NCI-H82 (cell line): ENCODE measurements at places on chromosomes 12 and 14.

DNA sequence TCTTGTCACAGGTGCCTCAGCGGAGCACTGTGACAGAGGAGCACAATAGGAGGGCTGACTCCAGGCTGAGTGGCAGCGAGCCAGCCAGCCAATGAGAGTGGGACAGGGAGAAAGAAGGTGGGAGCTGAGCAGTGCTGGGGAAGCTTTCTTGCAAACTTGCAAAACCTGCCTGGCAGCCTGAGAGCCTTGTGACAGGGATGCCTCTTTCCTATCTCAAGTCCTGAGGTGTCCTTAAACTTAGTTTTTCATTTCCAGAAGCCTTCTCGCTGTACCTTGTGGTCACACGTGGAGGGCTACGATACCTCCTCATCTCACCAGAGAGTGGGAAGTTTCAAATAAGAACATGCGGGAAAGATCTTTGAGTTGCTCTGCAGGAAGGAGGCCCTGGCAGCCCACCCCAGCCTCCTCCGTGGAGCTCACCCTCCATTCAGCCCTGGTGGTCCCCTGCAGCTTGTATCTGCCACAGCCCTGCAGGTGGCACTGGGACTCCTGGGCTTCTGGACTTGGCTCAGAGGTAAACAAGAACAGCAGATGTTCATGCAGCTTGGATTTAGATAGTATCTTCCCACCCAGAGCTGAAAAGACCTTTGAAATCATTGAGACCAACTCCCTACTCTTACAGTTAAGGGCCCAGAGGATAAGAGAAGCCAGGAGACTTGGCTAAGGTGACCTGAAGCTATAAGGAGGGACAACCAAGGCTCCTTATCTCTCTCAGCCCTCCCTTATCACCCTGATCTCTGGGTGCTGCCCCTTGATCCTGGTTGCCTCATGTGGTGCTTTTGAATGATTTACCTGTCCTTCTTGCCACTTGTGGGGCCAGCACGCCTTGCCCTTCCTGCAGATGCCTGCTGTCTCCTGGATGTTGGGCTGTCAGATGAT is 153.5 kb upstream of the MAX start:
- peak; percentile 72 for DNase-seq

DNA sequence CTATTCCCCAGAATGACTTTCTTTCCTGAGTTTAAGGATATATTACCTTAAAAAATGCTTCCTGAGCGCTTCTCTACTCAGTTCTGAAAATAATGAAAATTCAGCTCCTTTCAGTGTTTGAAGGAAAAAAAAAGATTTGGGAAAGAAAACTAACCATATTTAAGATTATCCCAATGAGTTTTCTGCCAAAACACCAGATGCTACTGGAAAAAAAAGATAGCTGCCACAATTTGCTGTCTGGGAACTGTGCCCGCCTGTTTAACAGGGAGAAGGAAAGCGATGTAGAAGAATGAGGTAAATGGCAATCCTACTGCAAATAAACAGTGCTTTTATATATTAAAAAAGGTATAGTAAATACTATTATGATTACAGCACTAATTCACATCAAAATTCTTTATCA is 367.6 kb upstream of the PRICKLE1 start:
- no peak for DNase-seq

- DNase-seq = no peak
These were observed 341.2 kb downstream of the C12orf75 start for GRCh38 chr12:105671720-105672119.

DNA sequence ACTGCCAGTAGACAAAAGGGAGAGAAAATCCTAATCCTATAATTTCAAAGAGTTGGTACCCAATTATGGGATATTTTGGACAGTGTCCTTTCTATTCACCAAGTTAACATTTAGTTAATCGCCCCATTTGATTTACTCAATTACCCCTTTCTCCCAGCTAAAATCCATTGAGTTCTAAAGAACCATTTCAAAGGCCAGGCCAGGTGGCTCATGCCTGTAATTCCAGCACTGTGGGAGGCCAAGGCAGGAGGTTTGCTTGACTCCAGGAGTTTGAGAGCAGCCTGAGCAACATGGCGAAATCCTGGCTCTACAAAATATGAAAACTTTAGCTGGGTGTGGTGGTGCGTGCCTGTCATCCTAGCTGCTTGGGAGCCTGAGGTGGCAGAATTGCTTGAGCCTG is 5.5 kb upstream of the GPR19 start:
- DNase-seq = no peak

DNA sequence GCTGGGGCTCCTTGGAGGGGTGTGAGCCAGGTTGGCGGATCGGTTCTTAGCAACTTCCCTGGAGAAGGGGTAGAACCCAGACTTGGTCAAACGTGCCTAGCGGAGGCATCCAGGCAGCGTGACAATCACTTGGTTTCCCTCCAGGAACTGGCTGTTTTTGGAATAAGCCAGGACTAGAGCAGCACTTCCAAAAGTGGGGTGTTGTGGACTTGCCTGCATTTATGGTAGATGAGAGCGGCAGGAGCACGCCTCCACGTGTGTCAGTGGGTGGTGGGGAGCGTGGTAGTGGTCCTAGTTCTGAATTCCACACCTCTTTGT is 2.8 kb downstream of the PRMT8 start:
- no peak for DNase-seq

- peak; percentile 76 for DNase-seq
These were observed 4.9 kb downstream of the ZBTB39 start for GRCh38 chr12:57001448-57001906.

DNA sequence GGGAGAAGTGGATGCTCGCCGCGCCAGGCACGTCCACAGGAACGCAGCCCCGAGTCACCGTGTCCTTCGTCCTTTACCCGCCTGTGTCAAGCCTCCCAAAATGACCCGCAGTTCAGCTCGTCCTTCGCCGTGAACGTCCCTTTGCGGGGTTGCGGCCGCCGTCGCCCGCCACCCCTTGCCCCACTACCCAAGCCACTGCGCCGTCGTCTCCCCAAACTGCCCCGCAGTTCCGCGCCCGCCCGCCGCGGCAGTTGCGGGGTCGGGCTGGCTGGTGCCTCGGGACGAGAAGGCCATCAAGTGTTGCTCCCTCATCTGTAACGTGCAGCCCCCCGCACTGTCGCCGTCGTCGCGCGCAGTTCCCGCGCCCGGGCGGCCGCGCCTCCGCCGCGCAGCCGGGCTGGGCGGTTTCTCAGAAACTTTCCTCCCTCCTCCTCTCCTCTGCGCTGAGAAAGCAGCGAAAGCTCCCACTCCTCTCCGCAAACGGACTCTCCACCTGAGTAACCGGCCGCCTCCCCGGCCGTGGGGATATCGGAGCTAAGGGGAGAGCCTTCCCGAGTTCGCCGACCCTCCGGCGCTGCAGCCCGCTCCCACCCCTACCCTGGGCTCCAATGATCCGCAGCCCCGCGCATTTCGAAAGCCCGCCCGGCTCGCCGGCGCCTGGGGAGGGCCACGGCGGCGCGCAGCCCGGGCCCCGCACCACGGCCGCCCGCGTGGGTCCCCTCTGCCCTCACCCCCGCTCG is 6.7 kb downstream of the CDKN1B start:
- DNase-seq = peak; percentile 57

DNA sequence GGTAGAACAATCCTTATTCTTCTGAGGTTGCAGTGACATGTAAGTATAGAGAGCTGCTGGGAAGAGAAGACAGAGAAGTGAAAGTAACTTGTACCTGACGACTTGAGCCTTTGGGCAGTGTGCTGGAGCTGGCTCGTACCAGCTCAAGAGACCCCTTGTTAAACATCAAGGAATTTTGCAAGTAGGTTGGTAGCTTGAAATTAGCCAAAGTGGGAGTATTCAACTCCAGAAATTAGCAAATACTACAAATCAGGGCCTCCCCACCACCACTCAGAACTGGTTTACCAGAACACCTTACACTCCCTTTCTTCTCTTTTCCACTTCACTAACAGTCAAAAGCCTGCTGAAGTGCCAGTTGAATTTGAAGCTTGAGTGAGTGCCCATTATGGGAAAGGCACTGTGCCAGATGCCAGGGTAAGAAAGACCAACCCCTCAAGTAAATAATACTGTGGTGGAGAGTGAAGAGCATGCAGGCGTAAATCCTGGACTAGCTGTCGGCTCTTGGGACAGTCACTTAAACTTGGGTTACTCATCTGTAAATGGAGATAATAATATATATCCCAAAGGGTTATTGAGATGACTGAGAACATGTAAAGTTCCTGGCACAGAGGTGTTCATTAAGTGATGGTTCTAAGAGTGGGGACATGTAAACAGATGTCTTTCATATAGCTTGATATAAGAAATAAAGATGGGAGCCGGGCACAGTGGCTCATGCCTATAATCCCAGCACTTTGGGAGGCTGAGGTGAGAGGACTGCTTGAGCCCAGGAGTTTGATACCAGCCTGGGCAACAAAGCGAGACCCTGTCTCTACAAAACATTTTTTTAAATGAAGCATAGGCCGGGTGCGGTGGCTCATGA is 27.0 kb upstream of the EID3 start:
- DNase-seq = no peak

GRCh38 chr14:103514596-103515421 is 7.8 kb downstream of the CKB start:
- no peak for DNase-seq

- DNase-seq = peak; percentile 17
These were observed 1.6 kb downstream of the DPF3 start for GRCh38 chr14:72892103-72892878.

GRCh38 chr12:107233551-107233950 is 140.2 kb upstream of the CRY1 start:
- DNase-seq = peak; percentile 51

- no peak for DNase-seq
These were observed 328.2 kb downstream of the CACNA1C start for GRCh38 chr12:2380946-2381345.

GRCh38 chr12:46046436-46046835 is 56.1 kb upstream of the SCAF11 start:
- no peak for DNase-seq

GRCh38 chr12:119241049-119241448 is 62.3 kb downstream of the HSPB8 start:
- DNase-seq = no peak

DNA sequence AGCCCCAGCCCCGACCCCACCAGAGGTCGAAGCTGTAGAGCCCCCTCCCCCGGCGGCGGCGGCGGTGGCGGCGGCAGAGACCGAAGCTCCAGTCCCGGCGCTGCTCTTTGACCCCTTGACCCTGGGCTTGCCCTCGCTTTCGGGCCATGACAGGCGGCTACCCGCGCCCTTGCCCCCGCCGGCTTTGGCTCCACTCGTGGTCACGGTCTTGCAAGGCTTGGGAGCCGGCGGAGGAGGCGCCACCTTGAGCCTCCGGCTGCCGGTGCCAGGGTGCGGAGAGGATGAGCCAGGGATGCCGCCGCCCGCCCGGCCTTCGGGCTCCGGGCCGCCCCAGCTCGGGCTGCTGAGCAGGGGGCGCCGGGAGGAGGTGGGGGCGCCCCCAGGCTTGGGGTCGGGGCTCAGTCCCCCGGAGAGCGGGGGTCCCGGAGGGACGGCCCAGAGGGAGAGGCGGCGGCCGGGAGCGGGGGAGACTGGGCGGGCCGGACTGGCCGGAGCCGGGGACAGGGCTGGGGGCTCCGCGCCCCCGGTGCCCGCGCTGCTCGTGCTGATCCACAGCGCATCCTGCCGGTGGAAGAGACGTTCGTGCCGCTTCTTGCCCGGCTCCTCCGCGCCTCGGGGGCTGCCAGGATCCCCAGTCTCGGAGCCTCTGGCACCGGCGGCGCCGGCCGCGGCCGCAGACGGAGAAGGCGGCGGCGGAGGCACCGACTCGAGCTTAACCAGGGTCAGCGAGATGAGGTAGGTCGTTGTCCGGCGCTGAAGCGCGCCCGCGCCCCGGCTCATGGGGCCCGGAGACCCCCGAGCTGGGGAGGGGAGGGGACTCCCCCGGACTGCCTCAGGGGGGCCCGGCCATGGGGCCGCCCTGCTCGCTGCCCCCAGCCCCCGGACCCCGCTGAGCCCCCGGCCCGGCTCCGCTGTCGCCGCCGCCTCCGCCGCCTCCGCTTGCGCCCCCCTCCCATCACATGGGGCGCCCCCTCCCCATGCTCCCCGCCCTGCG is 778 bp downstream of the AGAP2 start:
- DNase-seq = peak; percentile 50
